ENCODE measurements at places on chromosomes 13 and 19.
A peak's percentile ranks its signal among the peaks of the same experiment; 100 is the strongest.

- no peak for DNase-seq
These were observed 79.4 kb downstream of the FOXO1 start for GRCh38 chr13:40586886-40587565.

DNA sequence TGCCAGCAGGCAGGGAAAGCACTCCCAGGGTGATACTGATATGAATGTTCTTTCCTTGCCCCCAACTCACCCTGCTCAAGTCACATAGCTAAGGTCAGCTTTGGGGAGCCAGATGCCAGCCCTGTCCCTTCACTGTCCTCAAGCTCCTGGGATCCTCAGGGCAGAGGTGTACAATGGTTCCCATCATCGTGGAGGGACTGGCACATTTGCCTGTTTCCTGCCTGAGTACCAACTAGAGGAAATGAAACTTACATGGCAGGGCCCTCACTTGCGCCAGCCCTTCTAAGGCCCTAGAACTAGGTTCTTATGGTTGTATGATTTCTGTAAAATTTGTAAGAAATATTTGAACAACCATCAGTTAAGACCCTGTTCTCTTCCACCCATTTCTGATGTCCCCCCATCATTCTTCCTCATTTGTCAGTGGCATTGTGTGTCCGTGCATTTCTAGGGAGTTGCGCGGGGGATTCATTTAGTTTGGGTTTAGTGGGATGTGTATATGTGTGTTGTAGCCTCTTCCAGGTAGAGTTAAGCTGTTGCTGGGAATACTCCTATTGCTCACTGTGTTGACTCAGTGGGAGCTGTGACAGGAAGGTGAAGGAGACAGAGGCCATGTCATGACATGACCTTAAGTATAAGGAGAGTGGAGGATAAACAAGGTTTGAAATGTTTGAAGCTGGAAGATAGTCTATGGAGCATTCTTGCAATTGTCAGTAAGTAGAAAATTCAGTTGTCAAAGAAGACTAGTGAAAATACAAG lies 41.3 kb upstream of the RCBTB2 start:
- no peak for DNase-seq

DNA sequence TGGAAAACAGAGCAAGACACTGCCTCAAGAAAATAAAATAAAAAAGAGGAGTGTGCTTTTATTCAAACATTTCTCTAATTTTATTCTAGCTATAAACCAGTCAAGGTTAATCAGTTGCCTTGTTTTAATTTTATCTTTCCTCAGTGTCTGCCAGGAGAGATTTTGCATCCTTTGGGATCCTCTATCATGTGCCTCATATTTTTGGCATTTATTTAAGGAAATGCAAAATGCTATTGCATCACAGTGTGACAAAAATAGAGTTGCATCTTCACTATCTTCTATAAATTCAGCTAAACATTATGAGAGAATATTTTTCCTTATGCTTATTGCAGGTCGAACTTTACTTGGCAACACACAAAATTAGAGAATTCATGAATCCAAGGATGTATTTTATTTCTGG lies 639.0 kb upstream of the KLF12 start:
- DNase-seq = no peak

DNA sequence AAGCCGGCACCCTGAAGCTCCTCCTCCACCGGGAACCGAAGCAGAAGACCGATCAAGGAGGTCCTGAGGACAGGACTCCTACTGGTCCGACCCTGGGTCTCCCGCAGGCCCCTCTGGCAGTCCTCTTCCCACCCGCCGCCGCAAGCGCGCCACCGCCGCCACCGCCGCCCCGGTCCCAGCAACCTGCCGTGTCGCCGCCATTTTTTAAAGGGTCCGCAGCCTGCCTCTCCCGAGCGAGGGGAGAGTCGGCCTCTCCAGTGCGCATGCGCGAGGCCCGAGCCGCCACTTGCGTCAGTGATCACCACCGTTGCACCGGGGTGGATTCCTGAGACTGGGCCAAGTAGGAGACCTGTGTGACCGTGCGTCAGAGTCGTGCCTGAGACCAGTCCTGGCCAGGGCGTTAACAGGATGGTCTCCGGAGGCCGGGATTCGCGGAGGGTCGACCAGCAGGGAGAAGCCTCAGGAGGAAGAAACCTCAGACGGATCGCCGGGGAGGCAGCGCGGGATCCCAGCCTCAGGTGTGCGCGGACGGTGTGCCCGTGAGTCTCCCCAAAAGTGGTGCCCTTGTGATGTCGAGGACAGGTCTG lies 51.6 kb downstream of the ZNF146 start:
- no peak for DNase-seq

DNA sequence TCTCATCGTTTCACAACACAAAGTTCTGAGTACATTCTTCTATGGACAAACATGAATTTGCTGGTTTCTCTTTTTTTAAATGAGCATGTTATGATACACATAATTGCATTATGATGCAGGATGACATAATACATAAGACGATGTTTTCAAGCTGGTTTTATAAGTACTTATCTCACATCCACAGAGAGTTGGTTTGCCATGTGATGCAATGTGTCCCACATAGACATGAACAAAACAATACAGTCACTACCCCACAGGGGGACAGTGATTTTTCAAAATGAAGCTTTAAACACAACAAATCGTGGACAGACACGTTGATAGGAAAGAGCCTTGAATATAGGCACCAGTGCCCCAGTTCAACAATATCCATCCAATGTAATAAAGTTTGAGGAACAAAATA lies 447.1 kb downstream of the KLF12 start:
- no peak for DNase-seq

GRCh38 chr13:32987462-32987861 lies 28.8 kb upstream of the KL start:
- no peak for DNase-seq

DNA sequence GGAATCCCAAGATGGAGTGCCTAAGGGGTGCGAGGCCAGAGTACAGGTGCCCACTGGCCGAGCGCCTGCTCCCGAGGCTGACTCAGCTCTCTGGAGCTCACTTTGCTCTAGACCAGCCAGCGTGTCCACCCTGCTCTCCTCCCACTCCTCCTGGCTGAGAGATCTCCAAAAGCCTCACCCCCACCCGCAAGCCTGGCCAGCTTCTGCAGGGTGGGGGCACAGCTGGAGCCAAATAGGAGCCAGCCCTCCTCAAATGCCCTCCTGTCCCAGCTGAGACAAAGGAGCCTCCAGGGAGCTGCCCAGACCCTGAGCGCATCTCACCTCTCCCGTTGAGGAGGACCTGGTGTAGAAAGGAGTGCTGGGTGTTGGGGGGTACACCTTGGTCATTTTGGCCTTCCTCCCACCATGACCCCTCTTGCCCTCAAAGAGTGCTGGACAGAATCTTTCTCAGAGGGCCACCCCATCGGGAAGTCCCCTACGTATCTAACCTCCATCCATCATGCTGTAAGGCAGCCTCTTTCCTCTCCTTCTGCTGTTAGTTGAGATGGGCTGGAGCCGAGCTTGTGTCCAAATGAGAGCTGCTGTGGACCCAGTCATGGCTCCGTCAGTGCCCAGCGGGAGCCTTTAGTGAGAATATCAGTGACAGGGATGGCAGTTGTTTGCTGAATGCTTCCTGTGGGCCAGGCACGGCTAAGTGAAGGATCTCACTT lies 123.9 kb upstream of the VSTM2B start:
- DNase-seq = no peak

DNA sequence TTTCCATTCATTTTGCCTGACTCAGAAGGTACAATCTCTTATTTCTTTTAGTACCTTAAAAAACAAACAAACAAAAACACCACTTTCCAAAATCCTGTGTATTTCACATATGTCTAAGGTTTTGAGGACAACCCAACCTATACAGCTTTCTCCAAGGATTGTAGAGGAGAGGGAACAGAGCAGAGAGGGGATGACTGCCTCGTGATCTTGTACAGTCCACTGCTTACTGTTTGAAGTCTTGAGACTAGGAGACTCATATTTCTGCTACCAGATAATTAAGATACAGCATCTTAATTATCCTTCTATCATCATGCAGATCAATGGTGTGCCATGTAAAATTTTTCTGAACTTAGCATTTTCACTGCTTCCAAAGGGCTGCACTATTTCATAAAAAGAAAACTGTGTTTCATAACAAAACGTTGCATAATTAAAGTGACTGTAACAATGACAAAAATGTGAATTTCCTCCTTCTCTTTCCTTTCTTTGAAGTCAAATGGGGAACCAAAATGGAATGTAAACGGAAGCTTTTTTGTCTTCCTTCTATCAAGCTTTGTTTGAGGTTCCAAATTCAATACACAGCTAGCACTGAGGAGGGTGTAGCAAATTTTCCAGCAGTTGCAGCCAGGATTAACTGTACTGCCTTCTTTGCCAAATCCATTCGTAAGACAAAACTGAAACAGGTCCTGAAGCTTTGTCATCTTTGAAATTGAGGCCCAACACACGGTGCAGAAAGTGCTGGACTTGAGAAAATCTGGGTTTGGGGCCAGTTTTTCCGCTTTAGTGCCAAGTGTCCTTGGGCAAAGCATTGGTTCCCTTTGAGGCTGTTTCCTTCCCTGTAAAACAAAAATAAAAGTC lies 34.9 kb upstream of the RCBTB2 start:
- peak; percentile 82 for DNase-seq

GRCh38 chr19:35559281-35559659 lies 4.2 kb downstream of the ATP4A start:
- no peak for DNase-seq

GRCh38 chr19:58400916-58401839 lies 5.7 kb downstream of the RNF225 start:
- peak; percentile 99 for DNase-seq

GRCh38 chr13:71368336-71368735 lies 498.7 kb downstream of the DACH1 start:
- DNase-seq = no peak

GRCh38 chr19:17076543-17076991 lies 990 bp downstream of the MYO9B start:
- peak; percentile 39 for DNase-seq

DNA sequence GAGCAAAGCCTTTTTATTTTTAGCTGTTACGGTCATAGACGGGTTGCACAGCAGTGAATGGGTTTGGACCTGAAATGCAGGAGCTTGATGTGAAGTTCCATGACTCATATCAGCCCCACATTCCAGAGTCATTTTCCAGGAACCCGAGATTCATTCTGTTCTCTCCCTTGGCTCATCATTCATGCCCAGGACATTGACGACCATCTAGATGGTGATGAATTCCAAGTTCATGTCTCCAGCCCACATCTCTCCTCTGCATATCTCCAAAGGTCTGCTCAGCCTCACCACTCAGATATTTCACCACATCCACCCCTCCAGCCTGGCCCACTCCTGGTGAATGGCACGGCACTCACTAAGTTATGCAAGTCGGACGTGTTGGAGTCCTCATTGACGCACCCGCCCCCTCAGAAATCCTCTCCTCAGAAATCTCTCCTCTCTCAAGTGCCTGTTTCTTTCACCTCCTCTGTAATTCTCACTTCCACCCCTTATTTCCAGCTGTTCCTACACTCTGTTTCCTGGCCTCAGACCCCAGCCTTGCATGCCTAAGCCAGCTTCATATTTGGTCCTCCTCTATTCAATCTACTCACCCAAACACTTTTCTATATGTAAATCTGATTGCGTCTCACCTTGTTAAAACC lies 83.1 kb downstream of the ALOX5AP start:
- DNase-seq = no peak

GRCh38 chr13:101382701-101383100 lies 33.6 kb downstream of the NALCN start:
- no peak for DNase-seq

GRCh38 chr13:73177916-73178565 lies 119.2 kb downstream of the KLF5 start:
- DNase-seq = no peak

DNA sequence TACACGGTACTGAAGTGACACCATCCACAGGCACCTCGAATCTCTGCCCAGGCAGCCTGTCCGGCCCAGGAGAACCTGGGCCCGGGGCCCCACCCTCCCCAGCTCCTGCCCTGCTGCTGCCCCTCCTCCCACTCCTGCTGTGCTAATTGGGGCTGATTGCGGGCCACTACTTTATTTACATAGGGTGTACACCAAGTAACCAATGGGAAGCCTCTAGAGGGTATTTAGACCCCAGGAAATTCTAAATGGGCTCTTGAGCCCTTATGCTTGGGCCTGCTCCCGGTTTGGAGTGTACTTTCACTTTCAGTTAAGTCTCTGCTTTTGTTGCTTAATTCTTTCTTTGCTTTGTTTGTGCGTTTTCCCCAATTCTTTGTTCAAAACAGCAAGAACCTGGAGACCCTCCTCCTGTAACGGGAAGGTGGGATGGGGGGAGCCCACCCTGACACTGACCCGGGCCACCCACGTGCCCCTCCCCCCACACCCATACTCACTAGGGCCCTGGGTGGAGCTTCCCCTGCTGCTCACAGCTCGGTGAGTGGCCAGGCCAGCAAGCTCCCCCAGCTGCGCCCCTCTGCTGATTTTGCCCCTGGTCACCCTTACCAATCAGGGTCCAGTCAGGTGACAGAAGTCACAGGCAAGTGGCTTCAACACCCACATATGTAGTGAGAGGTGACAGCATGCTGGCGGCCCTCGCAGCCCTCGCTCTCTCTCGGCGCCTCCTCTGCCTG lies 9.4 kb downstream of the SCGB2B2 start:
- DNase-seq = no peak

- no peak for DNase-seq
These were observed 32.6 kb upstream of the GATAD2A start for GRCh38 chr19:19372656-19373416.

DNA sequence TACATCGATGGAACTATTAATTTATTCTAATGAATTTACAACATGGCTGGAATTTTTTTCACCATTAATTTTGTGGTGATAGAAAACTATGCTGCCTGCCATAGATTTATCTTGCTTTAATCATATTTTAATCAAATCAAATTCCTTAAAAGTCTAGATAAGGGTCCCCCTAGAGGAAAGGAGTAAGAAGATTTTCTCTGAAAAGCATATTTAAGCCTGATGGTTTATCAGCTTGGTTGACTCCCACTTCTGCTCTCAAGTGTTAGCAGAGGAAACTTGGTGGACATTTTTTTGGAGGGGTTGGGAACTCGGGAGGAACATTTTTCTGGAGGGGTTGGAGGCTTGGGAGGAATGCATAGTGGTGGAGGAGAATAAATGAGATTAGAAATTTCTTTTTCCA lies 253.3 kb downstream of the KCNRG start:
- no peak for DNase-seq

DNA sequence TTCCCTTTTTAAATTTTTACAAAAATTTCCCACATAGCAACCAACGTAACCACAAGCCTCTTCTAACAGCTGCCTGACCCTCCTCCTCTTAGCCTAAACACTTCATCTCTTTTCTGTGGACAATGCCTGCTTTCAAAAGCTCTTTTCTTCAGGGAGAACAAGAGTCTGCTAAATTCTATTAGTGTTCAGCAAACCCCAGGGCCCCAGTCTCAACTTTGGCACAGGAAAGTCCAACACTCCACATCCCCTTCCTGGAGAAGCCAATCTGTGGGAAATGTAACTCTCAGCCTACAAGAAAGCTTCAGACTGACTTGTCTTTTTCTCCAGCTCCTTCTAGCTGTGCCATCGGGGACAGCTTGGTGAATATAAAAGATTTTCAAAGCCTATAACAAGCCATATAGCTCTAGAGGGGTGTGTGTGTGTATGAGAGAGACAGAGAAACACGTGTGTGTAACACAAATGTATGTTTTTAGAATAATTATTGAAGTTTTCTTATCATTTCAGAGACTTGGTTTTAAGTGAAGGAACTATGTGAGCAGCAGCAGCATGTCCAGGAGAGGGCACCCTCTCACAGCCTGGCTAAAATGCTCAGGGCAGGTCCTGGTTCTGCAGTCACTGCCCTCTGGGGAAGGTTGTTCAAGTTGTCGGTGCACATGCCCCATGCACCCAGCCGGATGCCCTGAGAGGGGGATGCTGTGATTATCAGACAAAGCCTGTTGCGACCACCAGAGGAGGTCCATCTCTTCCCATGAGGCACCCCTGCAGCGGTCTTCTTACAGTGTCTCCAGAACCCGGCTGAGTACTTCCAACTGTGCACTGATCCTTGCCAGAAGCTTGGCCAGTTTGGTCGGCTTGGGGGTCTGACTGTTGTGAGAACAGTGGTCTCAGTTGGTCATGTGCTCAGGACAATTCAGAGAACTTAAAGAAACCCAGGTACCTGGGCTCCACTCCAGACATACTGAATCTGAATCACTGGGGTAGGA lies 34.4 kb downstream of the CCDC70 start:
- peak; percentile 45 for DNase-seq

Data from right hindlimb (tissue), 1 donor.